ENCODE measurements at places on chromosomes 16 and 17.

GRCh38 chr16:24645739-24646645, 83.5 kb upstream of the TNRC6A start:
- no peak for DNase-seq

- DNase-seq, result no peak
Measured at GRCh38 chr17:18157354-18157985, 26.2 kb upstream of the ALKBH5 start.

GRCh38 chr16:70470927-70471341, 16.5 kb downstream of the FCSK start:
- no peak for DNase-seq

GRCh38 chr17:45857977-45858708, 13.5 kb downstream of the SPPL2C start:
- DNase-seq, result no peak
